DMS 273 treated with DMSO at 0.1 percent for 48 hours (cell line): ENCODE measurements at places on chromosomes 6 and 20.

GRCh38 chr6:34645627-34646026, 50.9 kb downstream of the ILRUN start:
- no peak for DNase-seq

DNA sequence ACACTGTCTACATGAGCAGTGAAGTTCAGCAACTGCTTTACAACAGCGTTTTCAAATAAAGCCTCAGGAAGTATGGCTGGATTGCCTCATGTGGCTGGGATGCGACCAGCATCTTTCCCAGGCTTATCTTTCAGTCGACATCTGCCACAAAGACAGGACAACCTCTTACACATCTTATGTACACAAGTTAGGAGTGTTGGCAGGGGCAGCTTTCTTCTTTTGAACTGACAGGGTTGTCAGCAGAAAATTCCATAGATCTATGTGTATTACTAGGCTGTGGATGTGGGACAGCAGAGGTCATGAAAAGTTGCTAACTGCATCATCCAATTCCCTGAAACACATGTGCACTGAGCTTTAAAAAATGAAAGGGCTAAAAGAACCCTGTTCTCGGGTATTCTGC, 48.1 kb downstream of the PLAGL1 start:
- DNase-seq = no peak

- no peak for DNase-seq
Observed at GRCh38 chr6:32637883-32638282, 677 bp downstream of the HLA-DQA1 start.

DNA sequence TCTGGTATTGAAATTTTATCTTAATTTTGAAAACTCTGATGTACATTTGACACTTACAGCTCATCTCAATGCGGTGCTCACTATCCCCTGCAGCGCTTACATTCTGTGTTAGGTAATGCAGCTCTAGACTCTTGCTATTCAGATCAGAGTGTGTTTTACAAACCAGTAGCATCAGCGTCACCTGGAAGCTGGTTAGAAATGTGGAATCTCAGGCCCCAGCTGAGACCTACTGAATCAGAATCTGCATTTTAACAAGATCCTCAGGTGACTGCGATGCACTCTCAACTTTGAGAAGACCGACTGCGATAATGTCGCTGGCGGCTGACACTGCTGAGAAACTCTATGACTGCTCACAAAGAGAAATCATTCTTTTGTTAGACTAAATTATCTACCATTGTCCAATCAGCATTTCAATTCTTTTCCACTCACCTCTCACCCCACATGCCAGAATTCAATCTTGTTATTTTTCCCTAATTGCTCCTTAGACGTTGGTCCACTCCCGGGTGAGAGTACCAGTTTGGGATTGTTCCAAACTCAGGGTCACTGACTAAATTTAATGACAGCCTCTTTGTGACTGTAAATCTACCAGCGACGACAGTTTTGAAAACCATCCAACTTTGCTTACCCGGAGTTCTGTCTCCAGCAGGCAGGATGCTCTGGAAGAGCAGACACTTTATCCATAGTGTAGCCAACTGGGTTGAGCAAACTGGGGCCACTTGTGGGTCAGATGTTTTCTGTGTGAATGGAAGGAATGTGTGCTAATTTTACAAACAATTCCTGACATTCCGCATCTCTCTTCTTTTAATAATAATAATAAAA, 140.1 kb upstream of the BTBD3 start:
- no peak for DNase-seq

DNA sequence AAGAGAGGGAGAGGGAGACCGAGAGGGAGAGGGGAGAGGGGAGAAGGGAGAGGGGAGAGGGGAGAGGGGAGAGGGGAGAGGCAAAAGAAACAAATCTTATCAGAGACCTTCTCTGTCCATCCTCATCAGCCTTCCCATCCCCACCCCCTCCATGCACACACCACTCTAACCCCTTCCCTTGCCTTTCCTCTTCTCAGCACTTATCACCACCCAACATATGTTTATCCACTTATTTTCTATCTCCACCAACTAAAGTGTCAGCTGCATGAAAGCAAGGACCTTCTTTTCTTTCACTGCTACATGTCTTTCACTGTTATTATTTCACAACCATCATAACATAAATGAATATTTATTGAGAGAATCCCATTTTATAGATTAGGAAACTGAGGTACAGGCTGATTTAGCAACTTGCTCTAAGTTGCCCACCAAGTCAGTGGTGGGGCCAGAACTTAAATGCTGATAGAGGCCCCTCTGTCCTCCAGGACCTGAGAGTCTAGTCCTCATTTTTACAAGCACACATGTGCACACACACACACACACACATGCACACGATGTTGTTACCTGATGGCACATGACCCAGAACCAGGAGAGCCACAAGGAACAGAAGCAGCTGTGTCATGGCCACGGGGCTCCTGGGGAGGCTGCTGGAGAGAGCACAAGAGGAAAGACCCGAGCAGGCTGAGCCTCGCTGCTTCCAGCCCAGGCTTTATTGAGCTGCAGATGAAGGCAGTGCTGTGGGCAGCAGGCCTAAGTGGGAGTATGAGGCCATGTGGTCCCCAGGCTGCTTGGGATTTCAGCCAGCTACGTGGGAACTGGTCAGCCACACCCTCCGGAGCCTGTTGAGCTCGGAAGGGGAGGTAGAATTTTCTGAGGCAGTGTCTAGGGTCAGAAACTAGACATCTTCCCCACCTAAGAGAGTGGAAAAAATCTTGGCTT, 2.3 kb downstream of the DEFB124 start:
- no peak for DNase-seq

- DNase-seq = no peak
Observed at GRCh38 chr6:121711472-121711871, 276.0 kb downstream of the GJA1 start.

DNA sequence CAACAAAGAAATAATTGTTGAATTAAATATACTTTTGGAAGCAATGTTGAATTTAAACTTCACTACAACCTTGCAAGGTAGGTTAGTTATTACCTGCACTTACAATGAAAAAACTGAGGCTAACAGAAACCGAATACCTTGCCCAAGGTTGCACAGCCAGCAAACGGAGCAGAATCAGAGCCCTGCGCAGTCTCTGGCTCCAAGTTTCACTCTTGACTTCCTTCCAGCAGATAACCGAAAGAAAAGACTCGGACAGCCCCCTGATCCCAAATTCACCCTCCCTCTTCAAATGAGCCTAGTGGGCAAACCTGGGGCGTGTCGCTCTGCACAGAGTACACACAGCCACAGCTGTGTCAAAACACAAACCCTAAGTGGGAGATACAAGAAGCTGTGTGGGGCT, 72.1 kb upstream of the FOXQ1 start:
- DNase-seq = no peak

DNA sequence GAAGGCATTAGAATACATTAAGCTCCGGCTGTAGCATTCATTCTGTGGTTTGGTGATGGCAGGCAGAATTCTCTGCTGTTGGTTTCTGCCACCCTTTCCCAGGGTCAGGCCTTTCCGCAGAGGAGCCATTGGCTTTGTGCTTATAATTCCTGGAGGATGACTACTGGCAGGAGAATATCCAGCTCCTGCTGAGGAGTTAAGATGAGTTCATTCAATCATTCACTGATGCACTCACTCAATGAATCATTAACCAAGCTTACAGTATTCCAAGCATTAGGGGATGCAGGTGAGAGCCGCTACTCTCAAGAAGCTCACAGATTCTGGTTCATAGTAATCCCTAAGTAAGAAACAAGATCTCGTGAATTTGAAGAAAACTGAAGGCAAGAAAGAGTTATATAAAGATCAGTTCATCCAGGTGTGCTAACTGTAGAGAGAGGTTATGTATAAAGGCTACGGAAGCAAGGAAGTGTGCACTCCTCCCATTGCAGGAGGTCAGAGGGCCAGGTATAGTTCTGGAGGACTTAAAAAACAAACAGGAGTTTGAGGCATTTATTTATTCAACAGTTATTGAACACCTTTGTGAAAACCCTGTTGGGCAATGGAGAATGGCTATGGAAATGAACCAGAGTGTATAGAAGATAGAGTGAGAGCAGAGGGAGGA, 75.5 kb downstream of the HMGN3 start:
- no peak for DNase-seq

DNA sequence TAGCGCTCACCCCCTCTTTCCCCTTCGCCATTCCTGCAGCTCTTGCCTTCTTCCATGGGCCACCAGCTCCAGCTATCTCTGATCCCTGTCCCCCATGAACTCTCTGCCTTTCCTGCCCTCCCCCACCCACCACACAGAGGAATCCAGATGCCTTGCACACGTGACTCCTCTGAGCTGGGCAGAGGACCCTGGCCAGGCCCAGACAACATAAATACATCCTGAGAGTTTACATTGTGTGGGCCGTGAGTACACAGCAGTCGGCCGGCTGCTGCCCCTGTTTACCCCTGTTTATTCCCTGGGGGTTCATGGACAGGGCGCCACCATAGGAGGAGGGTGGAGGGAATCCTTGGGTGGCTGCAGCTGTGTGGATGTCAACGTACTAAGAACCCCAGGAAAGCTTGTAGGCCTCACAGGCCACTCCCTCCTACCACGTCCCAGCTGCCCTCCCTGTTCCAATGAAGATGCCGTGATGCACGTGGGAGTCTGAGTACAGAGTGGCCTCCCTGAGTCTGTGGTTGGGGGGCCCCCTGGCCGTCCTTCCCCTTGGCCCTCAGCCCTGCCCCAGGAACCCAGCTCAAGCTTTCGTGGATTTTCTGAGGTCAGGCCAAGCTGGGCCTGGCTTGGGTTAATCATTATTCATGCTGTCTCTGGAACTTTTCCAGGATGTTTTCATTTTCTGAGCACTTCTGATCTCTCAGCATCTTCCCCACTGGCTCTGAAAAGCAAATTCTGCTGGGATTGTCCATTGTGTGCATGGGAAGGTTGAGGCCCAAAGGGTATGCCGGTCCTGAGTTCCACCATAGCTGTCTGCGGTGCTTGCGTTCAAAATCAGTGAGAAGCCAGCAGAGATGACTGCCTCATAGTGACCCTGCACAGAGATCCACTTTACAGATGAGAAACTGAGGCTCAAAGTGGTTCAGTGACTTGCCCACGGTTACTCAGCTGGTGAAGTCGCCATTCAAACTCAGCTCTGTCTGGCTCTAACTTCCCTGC, 136.3 kb downstream of the MRPL14 start:
- no peak for DNase-seq

DNA sequence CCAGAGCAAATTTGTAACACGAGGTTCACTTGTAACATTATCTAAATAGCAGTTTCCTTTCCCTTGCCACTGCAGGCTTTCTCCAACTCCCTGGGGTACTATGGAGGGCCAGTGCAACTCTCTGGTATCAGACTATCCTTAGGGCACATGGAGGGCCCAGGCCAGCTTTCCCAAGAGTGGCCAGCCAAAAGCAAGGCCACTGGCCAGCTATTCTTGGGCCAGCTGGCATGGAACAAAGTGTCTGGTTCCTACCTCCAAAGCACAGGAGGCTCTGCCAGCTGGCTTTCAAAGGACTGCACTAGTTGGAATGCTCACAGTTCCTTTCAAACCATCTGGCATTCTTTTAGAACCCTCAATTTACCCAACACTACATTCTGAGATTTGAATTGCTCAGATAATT, 8.7 kb downstream of the RNF24 start:
- DNase-seq = peak; percentile 85

DNA sequence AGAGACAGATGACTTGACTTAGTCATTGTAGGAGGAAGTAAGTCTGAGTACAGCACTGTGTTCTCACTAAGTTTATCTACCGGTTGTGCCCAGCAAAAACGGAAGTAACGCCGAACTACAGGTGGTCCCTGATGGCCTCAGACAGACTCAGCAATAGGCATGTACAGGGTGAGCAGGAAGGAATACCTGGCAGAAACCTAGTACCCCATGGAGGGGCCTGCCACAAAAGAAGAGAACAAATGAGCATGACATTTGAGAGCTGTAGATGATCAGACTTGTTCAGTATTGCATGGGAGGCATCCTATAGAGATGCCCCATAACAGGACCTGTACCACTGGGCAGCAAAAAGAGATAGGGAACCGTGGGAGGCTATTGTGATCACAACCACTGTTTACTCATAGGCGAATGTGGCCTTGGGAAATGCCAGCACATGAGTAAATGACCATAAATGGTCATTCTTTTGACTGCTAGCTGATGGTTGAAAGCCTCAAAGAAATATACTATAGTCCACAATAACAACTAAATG, 106.4 kb upstream of the TAB2 start:
- no peak for DNase-seq

GRCh38 chr6:161434921-161435747, 161.3 kb upstream of the AGPAT4 start:
- no peak for DNase-seq

DNA sequence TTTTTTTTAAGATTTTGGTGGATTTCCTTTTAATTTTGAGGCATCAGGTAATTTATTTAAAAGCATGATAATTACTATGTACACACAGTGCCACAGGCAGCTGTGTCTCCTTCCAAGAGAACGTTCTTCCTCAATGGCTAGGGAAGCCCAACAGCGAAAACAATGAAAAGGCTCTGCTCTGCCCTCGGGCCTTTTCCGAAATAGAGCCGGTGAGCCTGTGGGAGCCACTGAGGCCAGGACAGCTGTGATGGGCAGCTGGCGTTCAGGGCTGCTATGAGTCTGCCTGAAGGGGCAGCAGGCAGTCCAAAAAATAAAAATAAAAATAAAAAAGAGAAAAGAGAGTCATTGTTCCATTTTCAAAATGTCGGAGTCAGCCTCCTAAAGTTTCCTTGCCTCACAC, 443.8 kb downstream of the KIF16B start:
- DNase-seq = no peak

DNA sequence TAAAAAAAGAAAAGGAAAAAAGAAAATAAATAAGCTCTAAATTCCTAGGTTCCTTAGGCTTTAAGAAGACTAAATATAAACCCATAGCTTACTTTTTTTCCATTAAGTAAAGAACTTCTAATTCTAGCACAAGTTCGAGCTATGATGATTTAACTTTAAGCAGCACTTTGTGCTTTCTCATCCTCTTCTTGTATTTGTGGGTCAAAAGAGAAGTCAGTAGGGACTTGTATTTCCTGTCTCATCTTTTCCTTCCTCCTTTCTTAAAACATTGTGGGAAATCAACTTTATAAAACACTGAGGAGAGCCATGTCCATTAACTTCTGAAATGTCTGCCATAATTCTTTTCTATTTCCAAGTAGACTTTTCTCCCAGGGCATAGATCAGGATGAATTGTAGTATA, 637.7 kb upstream of the CITED2 start:
- no peak for DNase-seq

- no peak for DNase-seq
Observed at GRCh38 chr20:47117773-47118172, 223.1 kb downstream of the EYA2 start.

GRCh38 chr20:62993856-62994494, 12.8 kb downstream of the BHLHE23 start:
- no peak for DNase-seq

- no peak for DNase-seq
Observed at GRCh38 chr6:44621846-44622245, 234.3 kb downstream of the CDC5L start.

- no peak for DNase-seq
Observed at GRCh38 chr20:58362970-58363369, 26.1 kb upstream of the VAPB start.

- no peak for DNase-seq
Observed at GRCh38 chr6:53899512-53899911, 104.7 kb downstream of the LRRC1 start.
